GM12878 (cell line): ENCODE measurements at places on chromosomes 12 and 14.

DNA sequence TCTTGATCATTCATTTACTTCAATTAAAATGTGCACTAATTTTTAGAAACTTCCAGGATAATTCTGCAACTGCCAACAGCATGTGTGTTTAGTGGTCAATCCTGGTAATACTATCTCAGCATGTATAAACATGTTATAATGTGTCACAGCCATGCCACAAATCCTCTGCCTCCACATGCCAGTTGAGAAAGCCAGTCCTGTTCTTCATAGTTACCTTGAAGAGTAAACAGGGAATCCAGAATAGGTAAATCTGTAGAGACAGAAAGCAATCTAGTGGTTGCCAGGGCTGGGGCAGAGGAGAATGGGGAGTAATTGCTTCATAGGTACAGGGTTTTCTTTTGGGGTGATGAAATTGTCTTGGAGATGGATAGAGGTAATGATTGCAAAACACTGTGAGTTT is 85.9 kb downstream of the ARMH4 start:
- no peak for DNase-seq

DNA sequence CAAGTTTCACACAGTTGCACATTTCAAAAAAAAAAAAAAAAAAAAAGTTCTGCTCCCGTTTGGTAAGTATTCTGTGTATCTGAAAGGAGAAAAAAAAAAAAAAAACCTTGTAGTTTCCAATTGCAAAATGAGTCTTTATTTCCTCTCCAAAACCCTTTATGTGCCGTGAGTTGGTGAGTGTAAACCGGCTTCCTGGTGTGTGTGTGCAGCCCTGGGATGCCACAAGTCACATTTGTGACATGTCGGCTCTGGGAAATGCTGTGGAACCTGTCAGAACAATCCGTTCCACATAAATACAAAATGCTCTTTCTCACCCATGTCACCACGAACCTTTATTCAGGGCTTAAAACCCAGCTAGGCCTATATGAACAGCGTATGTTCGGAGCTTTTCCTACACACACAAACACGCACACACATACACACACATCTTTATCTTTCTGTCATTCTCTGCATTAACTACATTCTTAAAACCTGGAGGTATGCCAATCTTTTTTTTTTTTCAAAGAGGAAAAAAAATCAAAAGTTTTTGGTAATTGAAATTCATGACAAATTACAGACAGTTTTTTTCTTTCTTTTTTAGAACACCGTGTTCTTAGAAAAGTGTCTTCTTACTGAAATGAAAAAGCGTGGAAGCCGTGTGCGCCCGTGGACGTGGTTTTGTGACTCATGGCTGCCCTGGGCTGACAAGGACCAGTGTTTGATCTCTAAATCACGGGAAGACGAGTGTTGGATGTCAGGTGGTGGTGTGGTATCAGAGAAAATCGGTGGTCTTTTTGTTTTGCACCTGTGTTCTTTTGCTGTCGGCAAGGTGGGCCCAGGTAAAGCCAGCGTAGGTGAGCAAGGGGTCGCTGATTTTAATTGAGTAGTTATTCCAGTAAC is 612.0 kb downstream of the VRK1 start:
- peak; percentile 27 for DNase-seq

DNA sequence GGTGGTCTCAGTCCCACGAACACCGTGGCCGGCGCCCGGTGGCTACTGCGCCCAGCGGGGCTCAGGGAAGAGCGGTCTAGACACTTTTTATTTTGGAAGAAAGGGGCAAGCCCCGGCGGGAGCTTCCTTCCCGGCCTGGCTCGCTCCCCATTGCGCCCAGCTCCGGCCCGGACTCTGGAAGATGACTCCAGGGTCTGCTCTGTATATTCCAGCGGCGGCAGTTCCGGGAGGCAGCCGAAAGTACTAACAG is 225.1 kb upstream of the CRY1 start:
- no peak for DNase-seq

- DNase-seq = no peak
Measured at GRCh38 chr14:21095430-21096205, 2.8 kb downstream of the ZNF219 start.

DNA sequence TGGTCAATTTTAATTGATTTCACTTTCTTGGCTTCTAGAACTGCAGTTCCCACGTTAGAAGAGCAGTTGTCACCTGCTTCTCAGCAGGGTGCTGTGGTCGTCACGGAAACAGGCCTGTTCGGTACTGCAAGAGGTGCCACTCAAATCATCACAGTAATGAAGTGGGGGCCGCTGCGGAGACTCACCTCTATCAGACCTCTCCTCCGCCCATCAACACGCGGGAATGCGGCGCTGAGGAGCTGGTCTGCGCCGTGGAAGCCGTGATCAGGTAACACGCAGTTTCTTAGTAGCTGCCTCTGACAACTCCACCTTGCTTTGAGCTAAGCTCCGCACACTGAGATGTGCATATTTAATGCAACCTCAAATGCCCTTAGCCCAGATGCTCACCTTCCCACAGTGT is 107.2 kb downstream of the UNC79 start:
- DNase-seq = no peak

- no peak for DNase-seq
Measured at GRCh38 chr12:131108177-131108955, 154.7 kb downstream of the ADGRD1 start.

- no peak for DNase-seq
Measured at GRCh38 chr14:21990116-21990515, 316.5 kb upstream of the OR4E1 start.

- no peak for DNase-seq
Measured at GRCh38 chr14:91280129-91280528, 35.6 kb upstream of the GPR68 start.

- no peak for DNase-seq
Measured at GRCh38 chr14:99860219-99860618, 67.0 kb downstream of the EML1 start.

- DNase-seq = no peak
Measured at GRCh38 chr14:52954346-52955214, 3.7 kb upstream of the FERMT2 start.

DNA sequence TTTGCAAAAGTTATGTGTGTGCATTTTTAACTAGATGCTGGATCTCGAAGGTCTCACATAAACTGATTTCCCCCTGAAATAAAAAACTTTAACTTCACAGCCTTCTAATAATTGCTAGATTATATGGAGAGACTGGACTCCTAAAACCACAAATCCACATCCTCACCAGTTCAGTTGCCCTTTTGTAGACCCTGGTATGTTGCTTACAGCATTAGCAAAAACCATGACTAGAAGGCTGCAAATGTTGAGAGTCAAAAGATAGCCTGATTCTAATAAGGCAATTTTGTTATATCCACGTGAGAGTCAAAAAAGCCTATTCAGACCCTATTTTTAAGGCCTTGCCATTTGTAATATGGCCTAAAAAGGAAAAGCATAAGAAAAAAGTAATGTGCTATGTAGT is 37.4 kb downstream of the RASSF8 start:
- no peak for DNase-seq

GRCh38 chr12:9947674-9948073 is 15.5 kb upstream of the CLEC2A start:
- no peak for DNase-seq

- no peak for DNase-seq
Measured at GRCh38 chr12:30870491-30871265, 55.9 kb upstream of the TSPAN11 start.

DNA sequence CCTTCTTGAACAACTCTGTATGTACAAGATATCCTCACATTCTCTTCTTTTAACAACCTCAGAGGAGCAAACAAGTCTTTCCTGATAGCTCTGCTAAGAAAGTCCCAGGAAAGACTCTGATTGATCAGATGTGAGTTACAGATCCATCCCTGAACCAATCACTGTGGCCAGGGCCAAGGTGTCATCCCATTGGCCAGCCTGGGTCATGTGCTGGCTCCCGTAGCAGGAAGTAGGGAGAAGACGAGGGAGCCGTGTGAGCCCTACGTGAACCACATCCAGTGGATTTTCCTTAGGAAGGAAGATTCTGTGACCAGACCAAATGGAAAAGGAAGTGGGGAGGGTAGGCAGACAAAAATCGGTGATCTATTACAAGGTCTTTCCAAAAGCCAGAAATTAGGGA is 5.6 kb downstream of the P2RX7 start:
- DNase-seq = no peak

DNA sequence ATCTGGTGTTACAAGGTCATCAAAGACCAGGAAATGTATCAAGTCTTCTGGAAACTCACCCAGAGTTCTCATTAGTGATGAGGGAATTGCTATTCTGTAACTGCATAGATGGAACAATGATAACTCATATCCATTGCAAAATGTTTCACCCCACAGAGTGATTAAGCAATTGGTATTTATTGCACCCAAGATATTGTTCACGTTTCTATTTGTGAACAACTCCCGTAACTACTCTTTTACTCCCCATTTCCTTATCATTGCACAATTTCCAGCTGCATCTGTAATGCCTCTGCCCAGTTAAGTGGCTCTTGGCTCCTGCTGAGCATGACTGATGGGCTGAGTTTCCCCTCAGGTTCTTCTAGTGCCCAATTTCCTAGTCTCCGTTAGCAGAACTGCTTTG is 108.7 kb upstream of the PRICKLE1 start:
- DNase-seq = no peak

DNA sequence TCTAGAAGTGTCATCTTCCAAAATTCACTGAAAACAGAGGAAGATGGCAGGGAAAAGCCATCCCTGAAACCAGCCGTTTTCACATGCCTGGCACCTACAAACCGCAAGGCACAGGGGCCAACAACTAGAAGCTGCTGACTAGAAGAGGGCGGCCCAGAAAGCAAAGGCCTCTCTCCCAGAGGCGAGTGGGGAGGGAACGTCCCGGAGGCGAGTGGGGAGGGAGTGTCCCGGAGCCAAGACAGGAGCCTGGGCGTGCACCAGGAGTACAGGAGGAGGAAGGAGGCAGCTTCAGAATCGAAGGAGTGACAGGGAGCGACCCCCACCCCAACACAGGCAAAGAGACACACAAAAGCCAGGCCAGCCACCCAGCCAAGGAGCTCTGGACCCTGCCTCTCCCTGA is 21.0 kb downstream of the ANKLE2 start:
- no peak for DNase-seq

GRCh38 chr12:62248873-62249272 is 11.3 kb upstream of the USP15 start:
- no peak for DNase-seq

DNA sequence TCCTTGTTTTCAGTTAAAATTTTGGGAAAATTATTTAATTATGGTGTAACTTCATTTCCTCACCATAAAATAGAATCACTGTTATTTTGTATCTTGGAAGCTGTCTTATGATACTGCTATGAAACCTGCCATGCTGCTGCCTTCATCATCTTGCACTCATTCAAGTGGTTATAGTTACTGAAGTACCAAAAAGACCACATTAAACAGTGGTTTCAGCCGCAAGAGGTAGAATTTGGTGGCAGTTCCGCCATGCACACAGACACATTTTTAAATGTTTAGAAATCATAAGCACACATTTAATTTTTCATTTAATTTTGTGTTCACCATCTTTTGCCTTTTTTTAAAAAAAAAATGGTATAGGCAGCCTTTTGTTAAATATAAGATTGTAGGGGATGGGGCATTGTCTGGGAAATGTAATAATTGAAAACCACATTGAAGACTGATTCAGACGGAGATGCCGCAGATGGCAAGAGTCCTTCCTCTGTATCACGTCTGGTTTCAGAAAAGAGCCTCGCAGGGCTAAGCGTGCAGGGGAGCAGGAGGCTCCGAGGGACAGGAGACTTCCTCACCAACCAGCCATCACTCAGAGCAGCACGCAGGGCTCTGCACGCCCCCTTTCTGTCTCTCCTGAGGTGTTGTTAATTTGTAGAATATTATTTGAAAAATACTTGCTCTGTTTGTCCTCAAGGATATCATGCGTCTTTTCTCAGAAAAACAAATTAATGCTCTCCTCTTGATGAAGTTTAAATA is 115.2 kb upstream of the PELI2 start:
- DNase-seq = peak; percentile 19

DNA sequence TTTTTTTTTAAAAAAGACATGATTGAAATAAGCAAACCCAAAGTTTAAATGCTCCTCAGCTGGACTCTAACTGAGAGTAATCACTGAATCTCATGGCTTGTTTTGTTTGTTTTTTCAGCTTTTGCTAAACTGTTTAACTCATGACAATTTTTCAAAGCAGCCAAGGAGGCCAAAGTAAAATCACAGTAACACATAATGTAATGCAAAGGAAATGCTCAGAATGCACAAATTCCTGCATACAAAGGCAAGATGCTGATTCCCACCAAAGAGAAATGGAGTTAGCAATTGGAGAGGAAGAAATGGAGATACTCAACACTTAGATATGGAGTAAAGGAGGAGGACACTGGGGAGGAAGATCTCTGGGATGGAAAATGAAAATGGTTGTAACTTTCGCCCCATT is 126.2 kb upstream of the SOX5 start:
- no peak for DNase-seq

GRCh38 chr12:13026286-13026685 is 17.9 kb upstream of the FAM234B start:
- DNase-seq = no peak

DNA sequence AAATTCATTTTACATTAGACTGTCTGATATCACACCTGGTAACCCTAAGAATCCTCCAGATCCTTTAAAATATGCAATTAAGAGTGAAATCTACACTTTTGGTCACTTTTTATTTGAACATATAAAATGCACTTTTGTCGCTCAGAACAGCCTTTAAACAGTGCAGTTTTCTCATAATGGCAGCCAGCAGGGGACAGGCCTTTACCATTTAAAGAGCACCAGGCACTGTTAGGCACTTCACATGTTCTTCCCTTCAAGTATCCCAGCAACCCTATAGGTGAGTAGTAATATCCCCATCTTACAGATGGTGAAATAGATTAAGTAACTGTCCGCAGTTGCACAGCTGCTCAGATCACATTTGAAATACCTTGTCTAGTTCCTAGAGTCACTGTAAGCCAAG is 11.3 kb upstream of the SAMD4A start:
- DNase-seq = no peak

DNA sequence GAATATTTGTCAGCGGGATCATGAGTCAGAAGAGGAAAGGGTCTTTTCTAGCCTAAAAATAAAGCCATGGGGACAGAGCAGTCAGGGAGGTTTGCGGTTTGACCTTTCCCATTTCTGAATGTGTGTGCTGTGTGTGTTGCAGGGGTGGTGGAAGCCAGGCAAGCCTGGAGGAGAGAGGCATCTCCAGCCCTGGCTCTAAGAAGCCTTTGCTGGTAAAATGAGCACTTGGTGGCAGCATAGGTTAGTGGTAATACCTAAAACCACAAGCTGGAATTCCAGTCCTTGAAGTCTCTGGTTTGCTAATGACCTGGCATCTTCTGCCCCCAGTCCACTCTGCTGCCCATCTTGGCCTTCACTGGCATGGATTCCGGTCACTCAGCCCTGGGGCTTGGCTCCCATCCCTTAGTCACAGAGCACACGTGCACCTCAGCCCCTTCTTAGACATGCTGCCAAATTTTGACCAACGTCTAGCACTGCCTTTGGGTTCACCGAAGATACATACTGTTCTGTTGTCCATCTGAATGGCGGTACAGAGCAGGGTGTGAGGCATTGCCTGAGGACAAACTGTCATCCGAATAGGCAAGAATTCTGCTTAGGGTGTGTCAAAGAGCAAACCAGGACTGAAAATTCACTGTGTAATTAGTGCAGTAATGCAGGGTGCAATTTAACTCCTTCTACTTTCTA is 52.7 kb downstream of the KCNA5 start:
- DNase-seq = no peak

- no peak for DNase-seq
Measured at GRCh38 chr12:112750971-112751370, 40.6 kb upstream of the RPH3A start.

GRCh38 chr12:48446161-48446776 is 26.1 kb upstream of the ANP32D start:
- DNase-seq = no peak

- DNase-seq = no peak
Measured at GRCh38 chr14:51139121-51139681, 44.3 kb upstream of the TRIM9 start.

- no peak for DNase-seq
Measured at GRCh38 chr14:71415404-71415690, 508.1 kb downstream of the PCNX1 start.
